ENCODE measurements at places on chromosomes 7 and 10. TPM values are rescaled to one million over a fixed set of nuclear protein-coding genes. Genes with fewer than 3 reads are reported as not detected.

Gene HABP2
- not detected for total RNA-seq

Gene EEPD1
- total RNA-seq, result 34.2 TPM

Gene VENTX
- total RNA-seq, result 0.42 TPM

DNA sequence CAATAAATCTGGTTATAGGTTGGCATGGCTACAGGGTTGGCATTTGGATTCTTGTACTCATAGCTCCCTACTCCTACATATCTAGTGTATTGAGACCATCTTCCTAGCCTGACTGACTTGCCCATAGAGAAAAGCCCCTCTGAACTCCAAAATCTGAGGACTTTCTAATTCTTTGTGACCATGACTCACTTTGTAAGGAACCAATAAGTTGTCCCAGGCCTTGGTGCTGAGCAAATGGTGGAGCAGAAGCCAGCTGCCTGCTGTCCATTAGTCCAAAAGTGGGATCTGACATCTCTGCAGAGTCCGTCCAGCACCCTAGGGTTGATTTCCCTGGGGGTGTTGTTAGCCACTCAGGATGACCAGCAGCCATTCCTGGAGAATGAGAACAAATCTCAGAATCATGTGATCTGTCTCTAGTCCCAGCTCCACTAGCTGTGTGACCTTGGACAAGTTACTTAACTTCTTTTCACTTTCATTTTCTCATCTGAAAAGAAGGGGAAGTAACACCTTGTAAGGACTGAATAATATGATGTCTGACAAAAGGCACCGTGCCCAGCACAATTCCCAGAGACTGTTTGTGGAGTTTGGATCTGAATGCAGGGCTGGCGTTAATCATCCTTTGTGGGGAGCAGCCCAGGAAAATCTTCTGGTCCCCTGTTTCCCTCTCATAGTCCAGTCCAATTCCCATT is 44.1 kb downstream of the MTURN start:
- no peak for DNase-seq

Gene GTF2IRD1
- total RNA-seq, result 39.3 TPM

GRCh38 chr7:112149734-112150133 is 56.5 kb downstream of the DOCK4 start:
- no peak for DNase-seq

Gene PON3
- 10.5 TPM for total RNA-seq

GRCh38 chr7:78130446-78131215 is 332.1 kb downstream of the PHTF2 start:
- DNase-seq, result no peak

Gene C7orf57
- not detected for total RNA-seq

DNA sequence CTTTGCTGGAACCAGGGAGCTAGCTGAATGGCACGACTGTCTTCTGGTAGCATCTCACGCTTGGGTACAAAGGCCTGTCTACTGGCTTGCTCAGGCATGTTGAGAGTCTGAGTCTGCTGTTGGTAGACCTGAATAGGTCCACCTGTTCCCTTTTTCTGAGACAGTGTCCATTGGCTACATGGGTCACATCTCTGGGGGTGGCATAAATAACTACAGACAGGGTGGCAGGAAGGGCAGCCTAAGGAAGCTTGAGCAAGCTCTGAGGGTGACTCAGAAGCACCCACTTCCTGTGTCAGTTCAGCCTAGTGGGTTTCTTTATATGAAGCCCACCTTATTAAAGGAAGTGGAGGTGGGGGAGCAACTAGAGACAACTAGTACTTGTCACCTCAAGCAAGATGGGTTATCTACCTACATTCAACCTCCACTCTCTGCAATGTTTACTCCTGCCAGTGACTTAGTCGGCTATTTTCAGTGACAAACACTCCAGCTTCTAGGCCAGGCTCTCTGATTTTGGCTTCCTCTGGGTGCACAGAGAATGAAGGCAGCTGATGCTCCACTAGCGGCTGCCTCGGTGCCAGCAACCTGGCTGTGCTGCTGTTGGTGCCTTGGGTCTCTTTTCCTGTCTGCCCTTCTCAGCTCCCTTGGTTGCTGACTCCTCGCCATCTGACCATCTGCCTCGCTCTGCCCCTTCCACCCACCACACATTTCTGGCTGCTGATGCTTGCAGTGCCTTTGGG is 5.7 kb upstream of the ZYX start:
- no peak for DNase-seq

Gene TDRD1
- 0.34 TPM for total RNA-seq

- DNase-seq, result no peak
Observed at GRCh38 chr7:4203626-4204512, 478.2 kb upstream of the FOXK1 start.

Gene TEX47
- not detected for total RNA-seq

GRCh38 chr7:152137476-152138025 is 112.1 kb downstream of the GALNT11 start:
- no peak for DNase-seq

Gene CDK14
- 1.1 TPM for total RNA-seq

GRCh38 chr10:115985786-115986185 is 287.2 kb downstream of the GFRA1 start:
- no peak for DNase-seq

- DNase-seq, result no peak
Observed at GRCh38 chr7:39937366-39938153, 12.5 kb upstream of the CDK13 start.

DNA sequence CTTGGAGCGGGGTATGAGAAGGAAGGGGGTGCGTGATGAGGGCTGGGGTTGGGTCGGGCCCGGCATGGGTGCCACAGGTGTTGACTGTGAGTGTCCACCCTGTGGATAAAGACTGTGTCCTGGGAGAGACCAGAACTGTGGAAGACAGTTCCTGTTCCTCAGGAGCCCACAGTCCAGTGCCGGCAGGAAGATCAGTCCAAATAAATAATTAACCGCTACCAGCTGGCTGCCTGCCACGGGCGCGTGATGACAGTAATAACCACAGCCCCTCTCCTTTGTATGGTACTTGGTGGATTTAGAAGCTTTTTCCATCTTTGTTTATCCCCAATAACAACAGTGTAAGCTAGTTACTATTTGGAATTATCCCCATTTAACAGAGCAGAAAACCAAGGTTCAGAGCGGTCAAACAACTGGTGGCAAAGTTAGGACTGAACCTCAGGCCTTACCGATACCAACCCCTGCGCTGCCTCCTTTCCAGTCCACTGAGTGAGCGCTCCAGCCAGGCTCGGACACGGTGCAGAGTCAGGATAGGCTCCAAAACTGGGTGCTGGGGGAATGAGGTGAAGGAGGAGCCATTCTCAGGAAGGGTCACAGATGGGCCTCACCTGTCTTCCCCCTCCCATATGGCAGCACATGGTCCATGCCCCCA is 5.1 kb downstream of the ZMIZ1 start:
- peak; percentile 94 for DNase-seq

Gene NSUN5
- total RNA-seq, result 34.3 TPM

DNA sequence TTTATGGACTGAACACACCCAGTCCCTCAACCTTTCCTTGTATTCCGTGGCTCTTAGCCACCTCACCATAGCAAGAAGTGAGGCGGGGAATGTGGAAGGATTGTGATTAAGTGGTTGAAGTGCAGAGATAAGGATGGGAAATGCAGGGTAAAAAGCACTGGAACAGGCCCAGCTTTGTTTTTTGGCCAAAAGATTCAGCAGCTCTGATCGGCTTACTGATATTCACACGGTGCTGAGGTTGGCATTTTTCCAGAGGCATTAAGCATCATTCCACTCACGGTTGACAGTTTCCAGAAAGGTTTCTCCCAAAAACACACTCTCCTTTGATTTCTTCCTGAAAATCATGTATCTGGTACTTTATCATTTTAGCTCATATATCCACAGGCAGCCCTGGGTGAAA is 544.2 kb downstream of the CNTNAP2 start:
- no peak for DNase-seq

DNA sequence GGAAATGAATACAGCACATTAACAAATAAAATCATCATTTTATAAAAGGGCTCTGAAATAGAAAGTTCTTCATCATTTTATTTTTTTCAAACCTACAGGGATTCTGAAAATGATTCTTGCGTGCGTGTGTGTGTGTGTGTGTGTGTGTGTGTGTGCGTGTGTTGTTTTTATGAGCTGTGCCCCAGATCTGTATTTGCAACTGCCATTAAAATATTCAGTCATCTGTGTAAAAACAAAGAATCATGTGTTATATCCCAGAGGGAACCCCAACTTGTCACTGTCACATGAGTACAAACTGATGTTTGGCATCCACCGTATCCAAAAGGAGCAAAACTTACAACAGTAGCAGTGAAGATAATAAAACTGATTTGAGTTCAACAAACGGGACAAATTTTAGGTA is 635.4 kb upstream of the PFKP start:
- no peak for DNase-seq

Gene GPR26
- total RNA-seq, result not detected

- no peak for DNase-seq
Observed at GRCh38 chr7:117946151-117946633, 73.0 kb upstream of the CTTNBP2 start.

Gene ADAMTS14
- total RNA-seq, result 0.22 TPM

DNA sequence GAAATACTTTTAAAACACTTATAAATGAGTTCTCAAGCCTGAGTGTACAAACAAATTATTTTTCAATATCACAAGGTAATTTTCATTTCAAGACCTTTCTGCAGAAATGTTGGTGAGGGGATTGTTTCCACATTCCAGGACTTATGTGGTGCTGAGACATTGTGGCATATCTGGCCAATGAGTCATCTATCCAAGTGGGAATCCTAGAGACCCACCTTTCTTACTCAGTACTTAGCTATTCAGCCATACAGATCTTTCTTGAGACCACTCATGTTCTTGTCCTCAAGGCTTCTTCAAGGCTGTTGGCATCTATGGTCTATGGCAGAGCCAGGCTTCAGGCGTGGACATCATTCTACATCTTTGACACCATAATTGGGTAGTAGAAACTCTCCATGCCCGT is 225.4 kb downstream of the DKK1 start:
- no peak for DNase-seq

Gene NPY4R2
- not detected for total RNA-seq

GRCh38 chr7:86667732-86668131 is 24.0 kb downstream of the GRM3 start:
- no peak for DNase-seq

GRCh38 chr7:101702362-101702850 is 73.3 kb upstream of the MYL10 start:
- DNase-seq, result no peak

Gene CASD1
- 9.9 TPM for total RNA-seq

DNA sequence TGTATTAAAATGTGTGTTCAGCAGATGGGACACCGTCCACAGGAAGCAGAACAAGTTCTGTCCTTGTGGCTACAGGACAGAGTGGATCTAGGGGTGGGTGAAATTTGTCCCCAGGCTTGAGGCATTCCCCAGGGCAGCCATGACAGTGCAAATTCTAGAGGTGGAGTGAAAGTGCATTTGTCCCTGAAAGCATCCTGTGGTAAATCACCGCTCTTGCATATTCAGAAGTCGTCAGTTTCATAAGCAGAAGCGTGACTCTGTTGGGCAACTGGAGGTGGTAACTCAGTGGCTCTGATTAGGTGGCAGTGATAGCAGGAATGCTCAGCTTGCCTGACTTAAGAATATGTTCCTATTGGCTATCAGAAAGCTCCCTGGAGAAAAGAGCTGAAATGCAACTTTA is 96.6 kb downstream of the SNX10 start:
- DNase-seq, result no peak

Gene RBP4
- total RNA-seq, result 9.6 TPM

Data from lower leg skin (tissue), 4 donors.